ENCODE measurements at places on chromosomes 13 and 19.

- DNase-seq = no peak
These were observed 1.5 kb upstream of the ZNF235 start for GRCh38 chr19:44306283-44306682.

DNA sequence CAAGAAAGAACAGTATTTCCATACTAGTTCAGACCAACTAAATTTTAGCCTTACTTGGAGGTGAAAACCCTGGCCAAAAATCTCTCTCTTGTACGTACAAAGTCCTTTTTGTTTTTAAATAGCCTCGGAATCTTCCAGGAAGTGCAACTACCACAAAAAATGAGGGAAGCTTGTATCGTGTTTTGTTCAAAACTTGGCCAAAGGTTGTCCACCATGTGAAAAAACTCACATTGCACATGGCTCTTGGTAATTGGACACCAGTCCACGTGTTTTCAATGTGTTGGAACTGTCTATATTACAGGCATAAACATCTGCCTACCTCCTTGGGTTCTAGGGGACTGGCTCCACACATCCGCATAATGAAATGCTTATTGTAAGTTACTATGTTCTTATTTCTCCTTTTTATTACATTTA, 15.2 kb upstream of the STRN4 start:
- DNase-seq = no peak

DNA sequence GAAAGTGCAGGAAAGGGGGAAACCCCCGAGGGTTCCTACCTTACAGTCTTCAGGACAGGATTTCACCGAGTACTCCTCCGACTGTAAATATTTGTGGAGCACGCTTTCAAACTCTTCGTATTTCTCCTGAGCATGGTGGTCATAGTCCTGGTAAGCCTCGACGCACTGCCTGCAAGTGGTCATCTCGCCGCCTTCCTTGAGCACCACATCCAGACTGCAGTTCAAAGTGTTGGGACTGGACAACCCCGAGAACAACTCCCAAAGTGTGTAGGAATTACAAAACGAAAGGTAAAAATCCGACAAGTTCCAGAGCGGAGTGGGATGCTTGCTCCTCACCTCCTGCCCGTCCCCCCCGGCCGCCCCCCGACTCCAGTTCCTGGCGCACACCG, 349.7 kb downstream of the LIG4 start:
- no peak for DNase-seq

DNA sequence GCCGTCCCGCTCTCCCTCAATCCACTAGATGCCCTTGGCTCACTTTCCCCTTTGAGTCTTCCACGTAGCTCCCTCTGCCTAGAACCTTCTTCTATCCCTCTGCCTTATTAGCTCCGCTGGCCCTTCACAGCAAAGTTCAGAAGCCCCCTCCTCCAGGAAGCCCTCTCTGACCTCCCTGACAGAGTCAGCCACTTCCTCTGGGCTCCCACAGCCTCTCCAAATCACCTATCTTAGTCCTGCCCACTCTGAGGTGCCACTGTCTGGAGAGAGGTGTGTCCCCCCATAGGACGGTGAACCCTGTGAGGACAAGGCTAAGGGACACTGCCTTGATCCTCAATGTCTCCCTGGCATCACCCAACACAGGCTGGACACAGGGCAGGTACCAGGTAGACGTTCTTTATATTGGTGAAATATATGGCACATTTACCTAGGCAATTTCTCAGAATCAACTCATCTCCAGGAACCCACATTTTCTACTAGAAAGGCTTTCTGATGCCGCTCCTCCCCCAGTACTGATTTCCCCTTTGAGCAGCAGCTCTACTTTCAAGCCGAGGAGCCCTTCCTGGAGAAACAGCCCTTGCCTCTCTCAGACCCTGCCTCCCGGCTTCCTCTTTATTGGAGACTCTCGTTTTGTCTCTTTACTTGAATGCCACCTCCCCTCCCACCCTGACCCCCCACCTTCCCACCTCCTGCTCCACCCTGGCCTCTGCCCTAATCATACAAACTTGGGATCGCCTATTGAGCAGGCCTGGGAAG, 3.4 kb upstream of the TGFB1 start:
- DNase-seq = no peak

GRCh38 chr13:46387064-46387851, at the start of gene RUBCNL:
Gene RUBCNL, minus strand, starts transcription at chr13:46387252. Its CDS starts 14,777 bp downstream, at chr13:46372475.
- DNase-seq = no peak

GRCh38 chr19:57477191-57478008, at the start of gene ZNF772:
Gene ZNF772, minus strand, starts transcription at chr19:57477566. Its CDS starts 257 bp downstream, at chr19:57477309.
- peak; percentile 86 for DNase-seq

DNA sequence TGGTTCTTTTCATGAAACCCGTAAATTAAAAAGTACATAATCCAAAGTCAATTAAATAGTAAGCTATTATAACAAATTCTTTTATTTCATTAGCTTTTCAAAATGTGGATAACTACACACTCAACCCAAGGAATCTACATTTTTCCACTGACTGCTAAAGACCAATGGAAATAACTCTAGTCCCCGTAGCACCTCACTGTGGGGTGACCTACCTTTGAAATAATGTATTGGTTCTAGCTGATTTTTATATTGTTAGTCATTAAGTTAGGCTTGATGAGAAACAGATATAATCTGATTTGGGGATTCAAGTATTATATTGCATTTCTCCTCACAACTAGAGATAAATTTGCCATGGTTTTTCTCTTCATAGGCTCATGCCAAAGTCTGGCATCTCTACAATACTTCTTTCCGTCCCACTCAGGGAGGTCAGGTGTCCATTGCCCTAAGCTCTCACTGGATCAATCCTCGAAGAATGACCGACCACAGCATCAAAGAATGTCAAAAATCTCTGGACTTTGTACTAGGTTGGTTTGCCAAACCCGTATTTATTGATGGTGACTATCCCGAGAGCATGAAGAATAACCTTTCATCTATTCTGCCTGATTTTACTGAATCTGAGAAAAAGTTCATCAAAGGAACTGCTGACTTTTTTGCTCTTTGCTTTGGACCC, 37.3 kb downstream of the KL start:
- DNase-seq = no peak

DNA sequence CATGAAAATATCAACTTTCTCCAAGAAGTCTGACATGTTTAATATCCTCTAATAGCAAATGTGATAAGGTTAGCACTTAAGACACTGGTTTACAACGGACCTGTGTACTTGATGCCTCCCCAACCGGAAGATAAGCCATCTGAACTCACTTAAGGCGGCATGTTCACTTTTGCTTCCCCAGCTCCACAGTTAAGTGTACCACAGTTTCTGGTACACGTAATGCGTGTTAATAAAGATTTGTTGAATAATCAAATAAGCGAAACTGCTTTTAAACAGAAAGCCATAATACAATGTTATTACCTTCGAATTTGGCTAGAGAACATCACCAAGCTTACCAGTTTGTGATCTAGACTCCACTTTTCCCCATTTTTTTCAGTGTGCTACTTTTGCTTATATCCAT, 1.4 kb upstream of the PAN3 start:
- DNase-seq = no peak

DNA sequence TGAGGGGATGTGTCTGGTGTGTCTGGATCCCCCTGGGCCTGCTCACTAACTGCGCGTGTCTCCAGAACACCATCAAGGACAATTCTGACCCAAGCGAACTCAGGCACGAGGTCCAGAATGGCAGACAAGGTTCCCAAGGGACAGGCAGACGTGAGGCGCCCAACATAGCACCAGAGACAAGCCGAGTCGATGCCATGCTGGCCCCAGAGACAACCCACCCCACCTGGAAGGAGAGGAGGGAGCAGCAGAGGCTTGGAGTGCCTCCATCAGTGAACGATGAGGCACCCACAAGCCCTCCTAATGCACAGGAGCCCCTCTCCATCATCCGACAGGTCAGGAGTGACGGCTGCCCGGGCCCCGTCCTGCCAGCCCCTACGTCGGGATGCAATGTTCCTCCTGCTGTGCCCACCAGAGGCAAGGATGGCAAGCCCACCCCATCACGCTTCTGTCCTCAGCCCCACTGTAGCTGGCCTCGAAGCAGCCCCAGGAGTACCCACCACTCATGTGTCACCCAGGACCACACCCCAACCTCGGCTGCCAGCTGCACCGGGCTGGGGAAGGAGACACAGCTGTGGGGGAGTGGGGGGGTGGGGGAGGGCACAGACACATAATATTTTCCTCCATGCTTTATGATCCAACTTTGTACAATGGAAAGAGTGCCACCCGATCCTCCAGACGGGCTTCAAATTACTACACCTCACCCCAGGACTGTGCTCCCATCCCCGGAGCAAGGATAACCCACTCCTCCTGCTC, 11.8 kb downstream of the AP3D1 start:
- DNase-seq = no peak

- DNase-seq = no peak
These were observed 56.6 kb upstream of the SPATA13 start for GRCh38 chr13:24103782-24104372.

GRCh38 chr19:38233740-38234251, 9.8 kb upstream of the DPF1 start:
- DNase-seq = no peak

DNA sequence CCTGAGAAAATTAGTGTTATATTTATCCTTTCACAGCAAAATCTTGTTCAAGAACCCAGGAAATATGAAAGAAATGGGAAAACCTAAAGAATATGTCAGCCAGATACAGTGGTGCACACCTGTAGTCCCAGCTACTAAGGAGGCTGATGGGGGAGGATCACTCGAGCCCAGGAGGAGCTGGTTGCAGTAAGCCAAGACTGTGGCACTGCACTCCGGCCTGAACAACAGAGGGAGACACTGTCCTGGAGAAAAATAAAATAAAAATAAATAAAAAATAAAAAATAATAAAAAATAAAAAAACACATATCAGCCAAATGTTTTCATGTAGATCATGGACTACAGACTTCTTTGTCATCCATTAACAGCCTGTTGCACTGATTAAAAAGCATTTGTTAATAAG, 244.8 kb upstream of the KLHL1 start:
- no peak for DNase-seq
